ENCODE measurements at places on chromosomes 1 and 21.

- no peak for DNase-seq
Observed at GRCh38 chr1:119811387-119811786, at the start of gene REG4. REG4 (minus strand) TSS chr1:119811460; CDS start chr1:119808769, 2,691 bp downstream.

DNA sequence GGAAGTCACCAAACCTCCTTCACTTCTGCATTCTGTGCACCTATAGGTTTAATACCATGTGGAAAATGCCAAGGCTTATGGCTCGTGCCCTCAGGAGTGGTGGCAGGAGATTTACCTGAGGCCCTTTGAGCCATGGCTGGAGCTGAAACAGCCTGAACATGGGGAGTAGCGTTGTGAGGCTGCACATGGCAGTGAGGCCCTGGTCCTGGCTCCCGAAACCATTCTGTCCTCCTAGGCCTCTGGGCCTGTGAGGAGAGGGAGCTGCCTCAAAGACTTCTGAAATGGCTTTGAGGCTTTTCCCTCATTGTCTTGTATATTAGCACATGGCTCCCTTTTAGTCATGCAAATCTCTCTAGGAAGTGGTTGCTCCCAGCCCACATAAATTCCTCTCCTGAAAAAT lies 20.6 kb downstream of the PTGFR start:
- no peak for DNase-seq

DNA sequence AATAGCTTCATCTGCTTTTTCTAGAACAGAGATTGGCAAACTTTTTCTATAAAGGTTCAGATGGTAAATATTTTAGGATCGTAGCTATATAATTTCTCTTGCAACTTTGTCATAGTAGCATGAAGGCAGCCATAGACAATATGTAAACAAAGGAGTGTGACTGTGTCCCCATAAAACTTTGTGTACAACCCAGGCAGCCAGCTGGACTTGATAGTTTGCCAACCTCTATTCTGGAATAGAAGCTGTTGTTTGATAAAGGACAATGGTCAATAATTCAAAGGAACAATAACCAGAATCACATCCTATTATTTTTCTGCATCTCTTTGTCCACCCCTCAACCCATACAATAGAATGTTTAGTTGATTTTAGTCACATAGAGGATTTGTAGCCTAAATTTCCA lies 286.7 kb downstream of the LMX1A start:
- DNase-seq = no peak

GRCh38 chr1:228507961-228508652 lies 20.9 kb downstream of the RNF187 start:
- DNase-seq = no peak

DNA sequence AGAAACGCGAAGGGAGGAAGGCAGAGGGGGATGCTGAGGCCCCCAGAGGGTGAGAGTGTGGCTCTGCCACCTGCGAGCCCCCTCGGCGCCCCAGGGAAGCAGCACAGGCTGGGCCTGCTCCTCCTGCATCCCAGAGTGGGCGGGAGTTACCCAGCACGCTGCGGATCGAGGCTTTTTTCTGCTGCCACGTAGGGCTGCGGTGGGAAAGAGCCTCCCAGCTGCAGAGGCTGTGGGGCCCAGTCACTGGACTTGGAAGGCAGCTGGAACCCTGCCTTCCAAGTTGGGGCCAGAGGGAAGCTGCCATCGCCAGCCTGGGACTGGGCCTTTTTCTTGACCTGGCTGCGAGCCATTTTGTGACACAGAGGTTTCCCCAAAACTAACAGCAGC lies 2.3 kb upstream of the GRIK3 start:
- DNase-seq = no peak

GRCh38 chr1:200043336-200043668 lies 15.8 kb downstream of the NR5A2 start:
- DNase-seq = no peak

DNA sequence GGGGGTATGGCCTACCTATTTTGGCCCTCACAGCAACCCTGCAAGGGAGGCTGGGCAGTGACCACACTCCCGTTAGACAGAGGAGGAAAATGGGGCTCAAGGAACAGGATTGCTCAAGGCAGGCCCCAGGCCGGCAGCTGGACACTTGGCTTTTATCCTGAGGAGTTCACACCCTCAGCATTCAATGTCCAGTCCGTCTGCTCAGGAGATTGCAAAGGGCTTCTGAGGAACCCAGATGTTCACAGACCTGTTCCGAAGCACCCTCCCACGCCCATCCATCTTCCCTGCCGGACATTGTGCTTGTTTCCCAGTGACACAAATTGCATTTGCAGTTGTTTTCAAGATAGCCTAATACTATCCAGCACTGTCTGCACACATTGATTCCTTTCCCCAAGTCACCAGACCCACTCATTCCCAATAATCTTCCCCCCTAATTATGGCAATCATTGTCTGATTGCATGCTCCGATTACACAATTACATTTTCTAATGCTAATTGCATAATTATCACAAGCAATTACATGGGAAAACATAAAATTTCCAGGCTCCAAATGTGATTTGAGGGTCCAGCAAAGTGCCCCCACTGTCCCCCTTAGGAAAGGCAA lies 4.3 kb upstream of the UBL4B start:
- no peak for DNase-seq

- DNase-seq = no peak
Observed at GRCh38 chr1:64839261-64839660, 94.4 kb downstream of the RAVER2 start.

GRCh38 chr1:45265244-45265643 lies 58.8 kb upstream of the ZSWIM5 start:
- DNase-seq = no peak

- no peak for DNase-seq
Observed at GRCh38 chr1:179586107-179586823, 5.4 kb upstream of the TDRD5 start.

GRCh38 chr21:30271156-30271555 lies 11.6 kb downstream of the KRTAP24-1 start:
- no peak for DNase-seq

DNA sequence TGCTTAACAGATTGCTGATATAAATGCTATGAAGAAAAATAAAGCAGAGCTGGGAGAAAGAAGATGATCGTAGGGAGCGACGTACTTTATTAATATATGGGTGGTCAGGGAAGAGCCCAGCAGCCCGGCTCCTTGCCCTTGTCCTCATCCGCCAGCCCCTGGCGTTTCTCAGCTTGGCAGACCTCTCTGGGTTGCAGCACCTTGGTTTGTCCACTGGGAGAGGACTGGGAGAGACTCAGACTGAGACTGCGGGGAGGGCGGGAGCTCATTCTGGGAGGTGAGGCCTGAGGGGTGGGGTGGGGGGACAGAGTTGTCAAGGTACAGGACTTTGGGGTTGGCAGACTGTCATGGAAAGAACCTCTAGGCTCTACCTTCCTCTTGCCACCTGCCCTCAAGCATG lies 3.3 kb upstream of the S100A3 start:
- no peak for DNase-seq

GRCh38 chr1:6485168-6486101 lies 6.0 kb downstream of the PLEKHG5 start:
- DNase-seq = no peak

GRCh38 chr1:178470411-178470960 lies 26.3 kb downstream of the CLEC20A start:
- DNase-seq = no peak

GRCh38 chr1:230281556-230281955 lies 144.6 kb downstream of the PGBD5 start:
- DNase-seq = no peak

GRCh38 chr1:109225308-109225707 lies 11.6 kb downstream of the SARS1 start:
- no peak for DNase-seq

GRCh38 chr1:36306210-36306901 lies at the start of gene SH3D21:
SH3D21 (plus strand) TSS chr1:36306368; CDS start chr1:36306421, 53 bp downstream.
- peak; percentile 62 for DNase-seq

GRCh38 chr1:164560556-164560955 lies 1.6 kb downstream of the PBX1 start:
- no peak for DNase-seq

DNA sequence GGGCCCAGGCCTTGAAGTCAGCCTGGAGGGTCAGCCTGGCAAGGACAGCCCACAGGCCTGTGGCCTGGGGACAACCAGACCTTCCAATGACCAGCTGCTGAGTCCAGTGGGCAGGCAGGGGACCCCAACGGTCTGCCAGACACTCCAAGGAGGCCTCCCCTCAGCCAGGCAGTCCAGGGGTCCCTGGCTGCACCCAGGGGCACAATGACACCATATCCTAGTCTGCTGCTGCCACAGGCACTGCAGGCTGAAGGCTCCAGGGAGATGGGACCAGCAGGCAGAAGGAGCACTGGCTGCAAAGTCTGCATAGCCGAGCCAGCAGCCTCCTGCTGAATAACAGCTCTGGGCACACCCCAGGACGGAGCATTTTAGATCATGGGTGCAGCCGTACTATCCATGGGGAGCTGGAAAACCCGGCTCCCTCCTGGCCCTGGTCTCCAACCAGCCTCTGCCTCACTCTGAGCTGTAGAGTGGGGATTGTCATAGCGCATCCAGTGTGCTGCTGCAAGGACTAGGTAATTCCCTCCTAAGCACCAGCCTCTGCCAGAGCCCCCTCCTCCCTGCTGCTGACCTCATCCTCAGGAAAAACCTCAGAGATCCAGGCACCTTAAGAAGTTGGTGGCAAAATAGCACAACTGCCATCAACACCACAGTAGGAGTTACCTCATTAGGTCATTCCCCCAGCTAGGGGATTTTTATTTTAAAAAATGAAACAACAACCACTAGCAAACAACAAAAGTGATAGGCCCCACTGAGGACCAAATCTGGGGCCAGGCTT lies 4.8 kb upstream of the LAPTM5 start:
- DNase-seq = no peak

DNA sequence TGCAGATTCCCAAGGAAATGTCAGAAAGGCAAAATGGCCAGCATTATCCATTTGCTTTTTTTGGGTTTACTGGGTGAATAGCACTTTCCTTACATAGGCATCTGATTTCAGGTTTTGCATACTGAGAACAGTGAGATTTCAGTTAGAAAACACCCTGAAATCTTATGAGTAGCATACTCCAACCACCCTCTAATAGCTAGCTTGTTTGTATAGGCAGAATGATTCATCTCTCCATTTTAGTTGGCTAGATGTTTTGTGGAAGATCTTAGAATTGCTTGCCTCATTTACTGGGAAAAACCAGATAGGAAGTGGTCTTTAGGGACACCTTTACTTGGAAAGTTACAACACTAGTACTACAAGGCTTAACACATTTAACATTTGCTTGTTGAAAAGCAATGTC lies 10.4 kb downstream of the KYAT3 start:
- DNase-seq = no peak

DNA sequence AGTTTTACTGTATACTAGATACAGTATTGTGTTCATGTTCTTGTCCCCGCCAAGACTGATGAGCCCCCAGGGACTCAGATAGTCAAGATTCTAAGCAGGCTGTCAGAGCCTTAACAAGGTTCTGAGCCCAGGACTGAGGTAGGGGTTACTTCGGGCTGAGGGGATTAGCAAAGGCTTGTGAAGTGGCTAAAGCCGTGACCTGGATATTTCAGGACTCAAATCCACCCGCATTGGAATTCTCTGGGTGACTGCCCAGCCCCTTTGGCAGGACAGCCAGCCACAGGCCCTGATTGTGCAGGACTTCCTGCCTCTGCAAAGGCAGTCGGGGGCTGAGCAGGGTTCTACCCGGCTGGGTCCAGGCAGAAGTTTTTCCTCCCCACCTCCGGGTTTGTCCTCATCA lies at the start of gene PLA2G5:
Gene PLA2G5, plus strand, starts transcription at position 321 of the 400 bp plus-strand sequence. CDS start 14,637 bp downstream, outside the sequence.
- DNase-seq = no peak

DNA sequence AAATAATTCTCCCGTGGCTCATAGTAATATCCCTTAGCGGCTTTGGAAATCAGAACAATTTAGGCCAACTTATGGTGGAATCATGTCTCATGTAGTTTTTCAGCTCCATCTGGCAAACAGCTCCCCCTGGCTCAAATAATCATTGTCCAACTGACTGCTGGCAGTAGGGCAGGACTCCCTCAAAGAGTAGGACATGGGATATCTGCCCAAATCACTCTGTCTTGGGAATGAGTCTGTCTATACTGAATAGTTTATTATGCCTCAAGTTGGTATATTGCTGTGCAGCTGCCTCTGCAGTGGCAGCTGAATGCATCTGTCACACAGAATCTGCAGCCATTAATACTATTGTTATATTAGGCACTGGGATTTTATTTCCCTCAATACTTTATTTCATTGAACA lies 255.7 kb downstream of the COL11A1 start:
- no peak for DNase-seq

GRCh38 chr1:36248250-36248894 lies 24.1 kb downstream of the THRAP3 start:
- DNase-seq = no peak

DNA sequence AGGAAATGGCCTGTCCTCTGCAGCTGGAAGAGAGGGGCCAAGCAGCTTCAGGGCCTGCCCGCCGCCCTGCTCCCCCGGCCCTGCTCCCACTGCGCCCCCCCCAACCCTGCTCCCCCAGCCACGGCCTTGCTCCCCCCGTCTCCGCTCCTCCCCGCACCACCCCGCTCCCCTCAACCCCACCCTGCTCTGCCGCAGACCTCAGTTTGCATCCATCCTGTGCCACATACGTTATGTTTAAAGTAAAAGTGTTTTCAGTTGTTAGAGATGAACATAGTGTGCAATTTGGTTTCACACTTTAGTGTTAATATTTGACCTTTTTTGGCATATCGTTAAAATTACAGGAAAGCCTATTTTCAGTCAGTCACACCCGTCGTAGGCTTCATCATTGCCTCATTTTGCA lies 34.1 kb upstream of the DIP2A start:
- peak; percentile 48 for DNase-seq

DNA sequence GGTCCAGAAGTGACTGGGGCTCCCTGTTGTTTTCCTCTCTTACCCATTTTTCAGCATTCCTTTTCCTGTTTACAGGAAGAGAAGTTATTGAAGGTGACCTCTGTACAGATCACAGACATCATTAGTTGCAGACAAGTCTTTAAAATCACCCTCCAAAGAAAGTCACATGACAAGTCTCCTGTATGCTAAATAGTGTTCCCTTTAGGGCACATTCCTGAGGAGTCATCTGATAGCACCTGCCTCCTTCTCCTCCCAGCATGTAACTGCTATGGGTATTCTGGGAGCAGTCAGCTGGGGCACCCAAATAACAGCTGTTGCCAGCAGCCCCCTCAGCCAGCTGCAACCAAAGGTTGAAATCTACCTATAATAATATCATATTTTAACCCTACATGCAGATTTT lies 200.6 kb downstream of the PTGER3 start:
- DNase-seq = no peak

GRCh38 chr1:215458104-215458503 lies 109.0 kb upstream of the KCTD3 start:
- DNase-seq = no peak

- no peak for DNase-seq
Observed at GRCh38 chr1:72062584-72062983, 219.8 kb downstream of the NEGR1 start.

DNA sequence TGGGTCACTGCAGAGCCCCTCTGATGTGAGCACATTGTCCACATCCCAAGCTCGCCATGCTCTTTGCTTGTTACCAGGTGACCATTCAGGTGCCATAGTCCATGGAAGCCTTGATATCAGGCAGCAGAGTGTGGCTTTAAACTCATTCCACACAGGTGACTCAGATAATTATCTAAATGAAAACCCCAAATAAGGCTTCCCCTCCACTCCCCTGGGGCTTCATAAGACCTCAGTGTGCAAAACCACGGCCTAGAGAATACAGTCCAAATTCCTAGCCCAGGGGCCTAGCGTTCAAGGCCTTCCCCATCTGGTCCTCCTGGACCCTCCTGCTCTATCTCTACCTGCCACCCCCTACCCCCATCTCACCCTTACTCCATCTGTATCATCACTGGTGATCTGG lies 97.1 kb downstream of the ARHGEF10L start:
- DNase-seq = no peak

GRCh38 chr1:248825136-248825535 lies 579 bp downstream of the SH3BP5L start:
- DNase-seq = no peak

Data from CD4-positive, alpha-beta T cell treated with Interleukin-6 for 4 hours (primary cell).